IMR-90 (cell line): ENCODE measurements at places on chromosomes 7 and 10. TPM values are rescaled to one million over a fixed set of nuclear protein-coding genes. Genes with fewer than 3 reads are reported as not detected.
A peak's percentile ranks its signal among the peaks of the same experiment; 100 is the strongest.

DNA sequence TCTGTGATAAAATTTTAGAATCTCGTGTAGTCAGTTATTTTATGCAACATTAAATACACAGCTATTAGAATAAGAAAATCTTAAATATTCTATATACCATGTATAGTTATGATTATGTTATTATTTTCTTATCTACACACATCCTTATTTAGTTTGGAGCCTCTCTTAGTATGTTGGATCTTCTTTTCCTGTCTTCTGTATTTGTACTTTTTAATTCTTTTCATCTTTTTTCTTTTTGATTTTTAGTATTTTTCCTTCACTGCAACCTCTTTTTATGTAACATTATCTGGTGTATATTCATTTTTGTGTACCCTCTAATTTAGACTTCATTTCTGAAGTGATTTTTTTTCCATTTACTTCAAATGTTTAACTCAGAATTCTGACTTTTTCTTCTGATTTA is 48.9 kb downstream of the ZMYND11 start:
- DNase-seq: no peak

DNA sequence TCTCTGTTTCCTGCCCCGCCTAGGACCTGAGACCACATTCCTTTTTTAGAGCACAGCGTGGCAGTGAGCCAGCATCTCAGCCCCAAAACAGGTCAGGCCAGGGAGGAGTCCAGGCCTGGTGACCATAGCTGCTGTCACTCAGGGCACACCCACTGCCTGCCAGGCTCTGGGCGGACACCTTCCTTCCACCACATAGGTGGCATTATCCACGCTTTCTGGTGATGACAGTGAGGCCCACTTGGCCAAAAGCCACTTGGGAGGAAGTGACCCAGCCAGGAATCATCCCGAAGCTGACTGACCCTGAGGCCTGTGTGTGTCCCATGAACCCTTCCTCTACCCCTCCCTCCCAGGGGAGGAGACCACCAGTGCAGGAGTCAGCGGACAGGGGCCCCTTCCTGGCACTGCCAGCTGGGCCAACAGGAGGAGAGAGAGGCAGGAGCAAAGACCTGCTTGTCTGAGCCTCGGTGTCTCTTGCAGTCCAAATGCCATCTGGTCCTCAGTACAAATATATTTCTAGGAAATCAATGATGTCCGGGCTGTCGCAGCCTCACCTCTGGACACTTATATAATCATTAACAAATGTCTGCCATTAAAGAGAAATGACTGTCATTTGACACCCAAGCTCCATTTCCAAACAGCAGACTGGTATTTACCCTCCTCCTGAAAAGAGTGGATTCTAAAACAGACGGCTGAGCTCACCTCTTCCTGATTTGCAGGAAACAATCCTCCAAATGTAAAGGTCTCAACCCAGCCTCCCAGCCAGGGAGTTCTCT is 63.0 kb downstream of the ABRAXAS2 start:
- DNase-seq: no peak

GRCh38 chr10:22959950-22960349 is 32.1 kb downstream of the ARMC3 start:
- DNase-seq: no peak

Gene FAM24B
- polyA plus RNA-seq: 3.4 and 4.3 TPM in 2 replicates

DNA sequence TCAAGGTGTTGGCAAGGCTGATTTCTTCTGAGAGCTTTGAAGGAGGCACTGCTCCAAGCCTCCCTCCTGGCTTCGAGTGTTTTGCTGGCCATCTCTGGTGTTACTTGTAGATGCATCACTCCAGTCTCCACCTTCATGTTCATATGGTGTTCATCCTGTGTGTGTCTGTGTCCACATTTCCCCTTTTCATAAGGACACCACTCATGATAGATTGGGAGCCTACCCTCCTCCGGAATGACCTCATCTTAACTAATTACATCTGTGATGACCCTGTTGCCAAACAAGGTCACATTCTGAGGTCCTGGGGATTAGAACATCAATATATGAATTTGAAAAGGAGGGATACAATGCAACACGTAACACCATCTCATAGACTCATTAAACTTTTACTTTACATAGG is 119.0 kb downstream of the CREB5 start:
- no peak for DNase-seq

- DNase-seq: no peak
Observed at GRCh38 chr10:83617172-83617571, 522.1 kb upstream of the GHITM start.

GRCh38 chr7:126750207-126750911 is 502.4 kb downstream of the GRM8 start:
- no peak for DNase-seq

DNA sequence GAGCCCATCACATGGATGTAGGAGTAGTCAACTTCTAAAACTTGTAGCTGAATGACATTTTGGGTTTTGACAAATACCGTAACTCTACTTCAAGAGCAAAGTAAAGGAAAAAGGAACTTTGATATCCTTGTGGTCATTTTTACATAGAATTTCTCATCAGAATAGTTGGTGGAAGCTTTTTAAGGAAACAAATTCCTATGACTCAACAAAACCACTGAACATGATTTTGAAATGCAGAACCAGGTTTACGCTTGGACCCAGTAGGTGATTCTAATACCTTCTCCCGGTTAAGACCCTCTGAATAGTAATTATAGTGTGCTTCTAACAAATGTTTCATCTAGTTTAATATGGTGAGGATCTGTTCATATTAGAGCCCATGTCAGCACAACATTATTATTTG is 307.8 kb downstream of the GPR37 start:
- DNase-seq: peak; percentile 70

GRCh38 chr10:33376976-33377657 is 42.6 kb upstream of the NRP1 start:
- DNase-seq: peak; percentile 85

GRCh38 chr10:90751107-90751997 is 106.5 kb downstream of the HTR7 start:
- peak; percentile 42 for DNase-seq

GRCh38 chr10:59976909-59977308 is 70.6 kb upstream of the CCDC6 start:
- DNase-seq: no peak

Gene SLC39A12
- not detected in 2 replicates for polyA plus RNA-seq

- no peak for DNase-seq
Observed at GRCh38 chr7:127978421-127978820, 52.8 kb downstream of the LRRC4 start.

Gene ITIH2
- polyA plus RNA-seq: not detected in 2 replicates

Gene CPED1
- 28.7 and 31.2 TPM in 2 replicates for polyA plus RNA-seq

- no peak for DNase-seq
Observed at GRCh38 chr7:26497801-26498596, 206.3 kb downstream of the SNX10 start.

Gene BHLHA15
- polyA plus RNA-seq: not detected in 2 replicates

GRCh38 chr7:150948791-150949251 is 29.3 kb downstream of the KCNH2 start:
- no peak for DNase-seq

DNA sequence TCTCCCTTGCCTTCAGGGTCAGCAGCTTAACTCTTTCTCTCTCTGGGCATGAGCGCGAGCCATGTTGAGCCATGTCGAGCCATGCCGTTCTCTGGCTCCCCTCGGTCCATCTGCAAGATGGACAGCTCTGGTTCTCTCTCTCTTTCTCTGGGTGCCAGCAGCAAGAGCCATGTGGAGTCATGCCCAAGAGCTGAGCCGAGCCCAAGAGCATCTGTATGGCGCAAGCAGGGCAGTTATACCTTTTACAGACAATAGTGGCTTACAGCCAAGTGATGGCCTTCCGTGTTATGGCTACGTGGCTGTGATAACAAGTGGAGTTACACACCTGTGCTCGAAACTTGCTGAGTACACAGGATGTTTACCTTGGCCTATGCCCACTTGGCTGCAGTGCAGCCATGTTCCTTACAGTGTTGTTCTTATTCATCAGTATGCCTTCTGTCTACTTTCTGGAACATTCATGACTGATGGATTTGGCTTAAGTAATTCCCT is 327.7 kb downstream of the GLRX3 start:
- no peak for DNase-seq

GRCh38 chr10:56874950-56875349 is 513.9 kb upstream of the ZWINT start:
- DNase-seq: no peak
